ENCODE measurements at places on chromosomes 3 and 15.

- no peak for DNase-seq
Measured at GRCh38 chr3:54262541-54262940, 140.2 kb downstream of the CACNA2D3 start.

DNA sequence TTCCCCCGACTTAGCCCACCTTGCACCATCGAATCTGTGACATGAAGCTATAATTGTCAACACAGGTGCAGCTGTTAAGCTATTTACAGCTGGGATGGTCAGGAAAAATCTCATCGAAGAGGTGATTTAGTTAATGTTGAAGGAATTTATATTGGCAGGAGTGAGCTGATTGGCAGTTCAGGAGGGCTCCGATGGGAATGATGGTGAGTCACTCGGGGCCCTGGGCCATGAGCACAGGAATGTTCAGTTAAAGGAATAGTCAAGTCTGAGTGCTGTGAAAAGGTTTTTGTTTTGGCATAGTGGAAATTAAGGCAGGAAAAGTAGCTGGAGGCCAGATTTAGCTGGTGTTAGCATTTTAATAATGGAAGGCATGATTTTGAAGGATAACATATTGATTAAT, 95.7 kb downstream of the OXSM start:
- no peak for DNase-seq

DNA sequence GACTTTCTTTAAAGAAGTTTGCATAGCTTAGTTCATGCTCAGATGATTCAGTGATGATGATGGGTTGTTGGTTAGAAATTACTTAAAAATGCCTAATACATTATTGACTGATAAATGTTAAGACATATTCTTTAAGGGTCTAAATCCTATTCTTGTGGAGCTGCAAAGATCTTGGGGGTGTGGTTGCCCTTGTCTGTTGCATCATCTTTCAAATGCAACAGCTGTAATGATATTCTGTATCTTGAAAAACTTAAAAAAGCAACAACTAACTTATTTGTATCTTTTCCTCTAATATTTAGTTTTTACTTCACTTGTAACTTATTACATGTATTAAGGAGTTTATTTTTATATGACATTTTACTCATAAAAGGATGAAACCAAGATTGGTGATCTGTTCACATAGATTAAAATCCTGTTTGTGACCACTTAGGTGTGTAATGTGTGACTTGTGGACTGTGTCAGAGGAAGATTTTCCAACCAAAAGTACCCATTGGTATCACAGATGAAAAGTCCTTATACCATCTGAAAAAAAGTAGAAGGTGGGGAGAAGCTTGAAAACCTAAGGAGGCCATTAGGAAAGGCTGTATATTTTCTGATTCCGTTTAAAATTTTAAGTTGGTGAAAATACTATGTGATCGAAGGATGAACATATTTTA, 142.8 kb downstream of the IGF1R start:
- no peak for DNase-seq

DNA sequence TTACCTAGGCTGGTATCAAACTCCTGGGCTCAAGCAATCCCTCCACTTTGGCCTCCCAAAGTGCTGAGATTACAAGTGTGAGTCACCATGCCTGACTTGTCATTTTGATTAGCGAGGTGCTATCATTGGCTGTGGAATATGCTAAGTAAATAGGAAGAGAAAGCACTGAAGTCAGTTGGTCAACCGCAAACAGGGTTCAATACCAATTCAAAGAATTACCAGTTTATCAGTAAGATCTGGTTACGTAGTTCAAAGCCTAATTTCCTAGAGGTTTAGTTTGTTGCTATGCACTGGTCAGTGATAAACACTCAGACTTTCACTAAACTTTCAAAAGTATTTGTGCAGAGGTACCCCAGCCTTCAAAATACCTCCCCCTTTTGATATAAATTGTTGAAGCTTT, 29.5 kb downstream of the GLB1 start:
- DNase-seq: no peak

GRCh38 chr3:138135146-138135832, 3.1 kb upstream of the A4GNT start:
- no peak for DNase-seq
